ENCODE measurements at places on chromosomes 16 and 17.

DNA sequence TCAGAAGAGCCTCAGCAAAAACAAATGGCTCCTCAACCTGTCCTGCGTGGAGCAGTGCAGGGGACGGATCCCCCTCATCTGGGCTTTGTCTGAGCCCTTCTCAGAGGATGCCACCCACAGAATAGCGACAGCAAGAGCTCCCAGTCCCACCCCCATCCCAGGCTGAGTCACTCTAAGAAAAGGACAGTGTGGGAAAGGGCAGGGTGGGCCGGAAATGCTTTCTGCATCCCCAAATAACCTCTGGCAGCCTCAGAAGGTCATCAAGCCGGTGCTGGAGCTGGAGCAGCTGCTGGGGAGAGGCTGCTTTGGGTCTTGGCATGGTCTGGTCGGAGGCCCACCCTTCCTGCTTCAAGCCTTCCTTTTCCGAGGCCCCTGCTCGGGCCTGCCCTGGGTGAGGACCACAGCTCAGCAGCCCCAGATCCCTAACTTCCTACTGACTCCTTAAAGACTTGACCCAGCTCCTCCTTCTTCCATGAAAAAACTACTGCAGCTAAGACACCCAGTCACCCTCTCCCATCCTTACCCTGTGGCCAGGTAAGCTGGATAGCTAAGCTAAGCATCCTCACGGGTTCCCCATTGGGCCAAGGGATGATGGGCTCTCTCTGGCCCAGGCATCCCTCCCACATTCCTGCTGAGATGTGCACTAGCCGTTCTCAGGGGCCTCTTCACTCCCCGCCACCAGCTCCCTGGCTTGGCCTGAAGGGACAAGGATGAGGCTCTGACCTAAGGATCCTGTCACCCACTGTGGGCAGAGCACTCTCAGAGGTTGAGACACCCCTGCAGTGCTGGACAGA, 8.7 kb downstream of the SLC12A4 start:
- no peak for DNase-seq

GRCh38 chr17:48678141-48678971, 44.0 kb downstream of the PRAC1 start:
- DNase-seq = peak; percentile 78

- no peak for DNase-seq
Measured at GRCh38 chr17:17701112-17701511, 19.9 kb downstream of the RAI1 start.

- DNase-seq = no peak
Measured at GRCh38 chr16:10935226-10935915, 6.9 kb downstream of the DEXI start.

- no peak for DNase-seq
Measured at GRCh38 chr17:45836047-45837044, 8.3 kb upstream of the SPPL2C start.

GRCh38 chr17:35449371-35449931, 885 bp upstream of the SLFN13 start:
- DNase-seq = no peak

GRCh38 chr17:79557276-79558090, 53.4 kb downstream of the RBFOX3 start:
- no peak for DNase-seq

DNA sequence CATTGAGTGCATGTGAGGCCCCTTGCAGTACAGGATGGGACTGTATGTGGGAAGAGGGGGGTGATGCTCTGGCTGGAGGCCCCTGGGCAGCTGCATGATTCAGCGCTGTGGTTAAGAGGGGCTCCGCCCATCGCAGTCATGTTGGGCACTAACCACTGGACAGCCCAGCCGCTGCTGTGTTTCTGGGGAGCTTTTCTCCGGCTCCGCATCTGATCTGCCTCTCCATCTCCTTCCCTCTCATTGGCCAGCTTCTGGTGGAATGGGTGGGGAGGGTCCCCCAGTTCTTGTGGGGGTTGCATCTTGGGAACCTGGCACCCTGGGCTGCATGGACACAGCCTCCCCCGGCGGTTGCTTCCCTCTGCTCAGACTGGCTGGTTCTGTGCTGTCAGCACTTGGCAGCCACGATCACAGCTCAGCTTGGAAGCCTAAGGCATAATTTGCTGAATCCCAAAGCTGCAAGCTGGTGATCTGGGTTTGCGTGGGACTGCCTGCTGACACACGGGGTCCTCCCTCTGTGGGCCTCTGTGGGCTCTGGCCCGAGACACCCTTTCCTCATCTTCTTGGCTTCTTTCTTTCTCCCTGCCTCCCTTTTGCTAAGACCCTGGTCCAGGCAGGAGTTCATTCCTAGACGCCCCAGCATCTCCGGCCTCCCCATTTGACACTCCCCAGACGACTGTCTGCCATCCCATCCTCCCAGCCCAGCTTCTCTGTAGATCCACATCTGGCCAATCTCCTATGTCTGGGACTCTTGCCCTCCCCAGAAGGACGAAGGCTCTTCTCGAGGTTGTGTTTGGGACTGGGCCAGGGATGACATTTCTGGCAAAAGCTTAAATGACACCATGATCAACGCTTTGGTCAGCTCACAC, 168.3 kb downstream of the SEC14L1 start:
- no peak for DNase-seq

- DNase-seq = no peak
Measured at GRCh38 chr16:81810361-81810760, 31.3 kb downstream of the PLCG2 start.

DNA sequence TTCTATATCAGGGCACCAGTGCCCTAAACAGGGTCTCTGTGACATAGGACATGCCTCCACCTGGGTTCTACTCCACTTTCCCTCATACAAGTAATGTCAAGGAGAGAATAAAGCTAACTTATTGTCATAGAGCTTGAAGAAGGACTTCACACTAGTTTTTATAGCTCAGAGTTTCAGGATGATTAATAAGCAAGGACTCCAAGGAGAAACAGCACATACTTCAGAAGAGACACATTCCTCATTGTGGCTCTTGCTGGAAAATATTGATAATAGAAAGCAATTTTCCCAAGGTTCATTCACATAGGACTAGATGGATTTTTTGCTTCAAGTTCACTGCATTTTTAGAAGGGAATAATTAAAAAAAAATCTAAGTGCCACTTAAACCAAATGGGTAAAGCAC, 133.3 kb downstream of the CA10 start:
- no peak for DNase-seq

DNA sequence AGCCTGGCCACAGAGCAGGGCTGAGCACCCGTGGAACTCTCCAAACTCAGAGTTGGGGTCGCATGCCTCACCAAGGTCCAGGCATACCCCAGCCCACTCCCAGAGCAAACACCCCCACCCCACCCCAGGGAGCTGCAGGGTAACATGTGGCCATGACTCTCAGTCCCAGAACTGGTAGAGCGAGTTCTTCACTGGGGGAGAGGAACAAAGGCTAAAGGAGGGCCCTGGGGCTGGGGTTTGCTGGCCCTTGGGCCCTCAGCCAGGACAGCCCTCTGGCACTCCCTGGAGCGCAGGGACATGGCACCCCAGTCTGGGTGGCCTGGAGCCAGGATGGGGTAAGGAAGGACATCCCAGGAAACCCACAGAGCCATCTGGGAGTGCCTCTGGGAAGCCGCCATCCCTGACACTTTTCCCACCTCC, 4.2 kb downstream of the HID1 start:
- DNase-seq = no peak

- DNase-seq = no peak
Measured at GRCh38 chr17:18916816-18917500, 35.0 kb upstream of the SLC5A10 start.

DNA sequence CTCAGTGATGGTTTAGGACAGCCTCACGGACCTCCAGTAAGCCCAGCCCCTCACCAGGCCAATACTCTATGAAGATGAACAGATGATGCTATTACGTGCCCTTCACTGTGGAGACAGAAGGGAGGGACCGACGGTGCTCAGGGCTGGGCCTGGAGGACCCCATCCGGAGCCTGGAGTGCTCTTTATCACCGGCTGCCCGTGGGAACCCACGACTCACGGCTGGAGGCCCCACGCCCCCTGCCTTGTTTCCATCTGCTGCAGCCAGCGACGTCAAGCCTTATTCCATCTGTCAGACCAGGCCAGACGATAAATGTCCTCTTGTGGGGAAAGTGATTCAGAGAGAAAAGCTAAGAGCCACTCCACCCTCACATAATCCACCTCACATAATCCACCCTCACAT, 4.0 kb upstream of the TIMM22 start:
- no peak for DNase-seq

DNA sequence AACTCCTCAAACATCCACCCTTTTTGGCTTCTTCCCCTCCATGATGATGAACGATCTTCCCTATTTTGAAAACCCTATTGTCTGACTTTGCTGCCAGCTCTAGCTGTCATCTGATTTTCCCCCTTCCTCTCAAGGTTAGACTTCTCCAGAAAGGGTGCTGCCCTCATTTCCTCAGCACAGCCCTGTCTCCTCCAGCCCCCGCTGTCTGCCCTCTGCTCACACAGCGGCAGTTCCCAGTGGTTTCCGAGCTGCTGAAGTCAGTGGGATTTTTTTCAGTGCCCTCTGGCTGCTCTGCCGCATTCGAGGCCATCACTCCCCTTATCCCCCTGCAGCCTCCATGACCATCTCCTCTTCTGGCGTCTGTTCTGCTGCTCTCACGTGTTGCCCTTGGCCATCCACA, 26.6 kb upstream of the C17orf107 start:
- DNase-seq = no peak

- DNase-seq = no peak
Measured at GRCh38 chr17:81298325-81298990, 3.4 kb upstream of the SLC38A10 start.

GRCh38 chr16:10581507-10581906, 1.1 kb upstream of the EMP2 start:
- DNase-seq = no peak

GRCh38 chr16:83351846-83352245, 455.9 kb upstream of the HSBP1 start:
- no peak for DNase-seq

DNA sequence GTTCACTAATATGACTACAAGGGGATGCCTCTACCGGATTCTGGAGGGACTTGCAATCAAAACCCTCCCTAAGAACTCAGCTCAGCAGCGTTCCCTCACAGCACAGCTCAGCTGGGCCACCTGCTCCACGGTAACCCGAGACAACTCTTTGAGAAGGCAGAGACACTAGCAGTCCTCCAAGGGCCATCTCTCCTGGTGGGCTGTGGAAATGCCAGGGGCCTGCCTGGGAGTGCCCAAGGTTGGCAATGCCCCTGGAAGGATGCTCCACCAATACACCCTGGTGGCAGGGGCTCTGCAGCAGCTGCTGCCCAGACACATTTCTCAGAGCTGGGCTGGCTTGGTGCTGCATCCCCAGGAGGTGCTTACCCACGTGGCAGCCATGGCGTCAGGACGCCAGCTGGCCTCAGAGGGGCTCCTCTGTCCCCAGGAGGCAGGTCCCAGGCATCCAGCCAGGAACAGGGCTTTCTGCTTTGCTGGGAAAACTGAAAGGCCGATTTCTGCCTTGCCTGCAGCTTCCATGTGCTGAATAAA, 16.5 kb downstream of the CDIP1 start:
- DNase-seq = no peak

- DNase-seq = no peak
Measured at GRCh38 chr17:68624381-68624780, 23.2 kb upstream of the FAM20A start.

GRCh38 chr17:49501496-49501895, 6.4 kb downstream of the NGFR start:
- DNase-seq = no peak

GRCh38 chr16:89325861-89326471, 108.5 kb downstream of the ZNF778 start:
- no peak for DNase-seq

DNA sequence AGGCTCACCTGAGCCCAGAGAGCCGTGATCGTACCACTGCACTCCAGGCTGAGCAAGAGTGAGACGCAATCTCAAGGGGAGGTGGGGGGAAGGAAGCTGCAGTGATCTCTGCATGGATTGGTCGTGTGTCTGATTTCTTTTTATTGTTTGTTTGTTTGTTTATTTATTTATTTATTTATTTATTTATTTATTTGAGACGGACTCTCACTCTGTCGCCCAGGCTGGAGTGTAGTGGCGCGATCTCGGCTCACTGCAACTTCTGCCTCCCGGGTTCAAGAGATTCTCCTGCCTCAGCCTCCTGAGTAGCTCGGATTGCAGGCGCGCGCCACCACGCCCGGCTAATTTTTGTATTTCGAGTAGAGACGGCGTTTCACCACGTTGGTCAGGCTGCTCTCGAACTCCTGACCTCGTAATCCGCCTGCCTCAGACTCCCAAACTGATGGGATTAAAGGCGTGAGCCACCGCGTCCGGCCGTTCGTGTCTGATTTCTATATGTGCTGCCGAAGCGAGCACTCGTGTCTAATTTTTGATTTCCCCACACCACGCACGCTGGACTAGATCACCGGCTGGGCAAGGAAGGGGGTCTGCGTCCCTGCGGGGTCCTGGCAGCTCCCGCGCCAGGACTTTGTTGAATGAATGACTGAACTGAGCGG, 448 bp upstream of the TNFRSF12A start:
- no peak for DNase-seq

DNA sequence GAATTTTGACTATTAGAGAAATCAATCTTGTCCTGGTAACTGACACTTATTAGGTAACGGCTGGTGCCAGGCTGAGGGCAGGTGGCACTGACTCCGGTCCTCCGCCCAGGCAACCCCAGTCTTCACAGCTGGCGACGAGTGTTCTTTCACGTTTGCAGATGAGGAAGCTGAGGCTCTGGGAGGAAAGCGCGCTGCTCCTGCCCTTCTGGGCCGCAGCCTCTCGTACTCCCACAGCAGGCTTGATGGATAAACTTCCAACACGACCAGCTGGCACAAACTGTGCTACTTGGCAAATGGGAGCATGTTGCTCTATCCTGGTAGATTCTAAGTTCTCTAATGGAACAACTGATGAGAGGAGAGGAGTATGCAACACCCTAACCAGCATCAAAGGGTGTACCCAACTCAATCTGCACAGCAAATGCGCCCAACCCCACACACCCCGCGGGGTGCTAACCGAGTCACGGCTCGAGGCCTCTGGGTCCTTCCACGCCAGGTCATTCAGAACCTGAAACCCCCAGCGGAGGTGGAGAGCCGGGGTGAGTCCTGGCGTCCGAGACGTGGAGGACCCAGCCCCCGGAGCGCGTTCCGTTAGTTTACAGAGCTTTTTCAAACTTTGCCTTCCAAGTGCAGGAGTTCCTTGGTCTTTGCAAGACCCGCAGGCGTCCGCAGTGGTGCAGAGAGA, 477 bp upstream of the SLC47A1 start:
- no peak for DNase-seq

DNA sequence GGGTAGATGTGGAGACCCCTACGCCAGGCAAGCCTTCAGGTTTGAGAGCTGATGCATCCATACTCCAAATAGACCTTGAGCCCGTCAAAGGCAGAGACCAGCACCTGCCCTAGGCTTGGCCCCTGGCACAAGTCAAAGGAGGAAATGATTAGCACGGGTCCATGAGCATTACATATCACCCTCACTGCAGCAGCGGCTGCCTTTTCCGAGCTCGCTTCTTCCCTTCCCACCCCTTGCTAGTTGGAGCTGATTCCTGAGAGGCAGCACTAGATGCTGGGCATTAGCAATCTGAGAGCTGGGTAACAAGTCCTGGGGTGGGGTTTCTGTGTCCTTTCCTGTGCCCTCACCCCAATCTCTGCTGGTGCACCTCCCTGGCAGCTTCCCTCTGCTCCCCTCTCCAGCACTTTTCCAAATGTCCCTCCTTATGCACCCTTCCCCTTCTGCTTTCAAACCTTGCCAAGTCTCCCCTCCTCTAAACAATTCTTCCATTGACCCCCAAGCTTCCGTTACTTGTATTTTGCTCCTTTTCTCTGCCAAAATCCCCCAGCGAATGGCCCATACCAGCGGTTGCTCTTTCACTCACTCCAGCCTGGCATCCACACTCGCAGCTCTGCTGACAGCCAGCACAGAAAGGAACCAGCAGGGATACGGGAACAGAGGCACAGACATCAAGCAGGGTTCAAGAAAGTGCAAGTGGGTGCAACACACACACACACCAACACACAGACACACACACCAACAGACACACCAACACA, 3.0 kb downstream of the CDRT4 start:
- DNase-seq = no peak

GRCh38 chr16:85620374-85620773, 7.3 kb downstream of the GSE1 start:
- no peak for DNase-seq

Data from activated CD4-positive, alpha-beta T cell treated with anti-CD3 and anti-CD28 coated beads, Interleukin-2, amount 50 U/mL, for 48 hours (primary cell).